Stimulated activated CD4-positive, alpha-beta T cell treated with anti-CD3 and anti-CD28 coated beads, Interleukin-12 subunit alpha, Interleukin-12 subunit beta, amount 100 ng/mL, for 4 hours (primary cell): ENCODE measurements at places on chromosomes 2 and 18.

GRCh38 chr18:9771977-9772660 is 64.0 kb downstream of the RAB31 start:
- DNase-seq, result no peak

- DNase-seq, result no peak
Measured at GRCh38 chr2:172425336-172425735, 2.0 kb upstream of the ITGA6 start.

DNA sequence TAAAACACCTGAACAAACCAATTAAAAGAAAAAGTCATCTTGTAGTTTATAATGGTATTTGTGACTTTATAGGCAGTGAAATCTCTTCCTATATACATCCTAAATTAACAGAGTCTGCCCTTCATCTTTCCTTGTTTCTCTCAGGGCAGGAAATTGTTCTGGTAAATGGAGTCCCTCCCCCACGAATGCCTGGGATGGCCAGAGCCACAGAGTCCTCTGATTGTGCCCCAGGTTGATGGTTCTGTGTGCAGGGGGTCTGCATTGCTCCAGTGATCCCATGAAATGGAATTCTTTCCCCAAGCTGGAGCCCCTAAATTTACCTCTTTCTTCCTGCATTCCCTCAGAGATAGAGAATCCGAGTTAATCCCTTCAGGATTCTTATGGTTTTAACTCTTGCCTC is 155.5 kb downstream of the MTX2 start:
- no peak for DNase-seq

DNA sequence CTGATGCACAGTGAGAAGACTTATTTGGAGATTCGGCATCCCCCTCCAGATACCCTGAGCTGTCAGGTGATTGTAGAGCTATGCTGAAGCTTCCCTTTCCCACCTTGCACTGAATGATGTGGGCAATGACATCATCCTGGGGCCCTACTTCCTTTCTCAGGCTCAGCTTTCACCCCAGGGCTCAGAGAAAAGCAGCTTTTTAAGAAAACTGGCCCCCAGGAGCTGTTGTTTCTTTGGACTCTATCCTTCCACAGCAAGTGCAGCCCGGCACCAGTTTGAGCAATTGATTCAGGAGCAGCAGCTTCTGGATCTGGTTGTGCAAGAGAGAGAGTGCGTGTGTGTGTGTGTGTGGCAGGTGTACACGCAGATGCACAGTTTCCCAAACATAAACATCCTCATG is 251.3 kb downstream of the ANAPC1 start:
- peak; percentile 3 for DNase-seq

DNA sequence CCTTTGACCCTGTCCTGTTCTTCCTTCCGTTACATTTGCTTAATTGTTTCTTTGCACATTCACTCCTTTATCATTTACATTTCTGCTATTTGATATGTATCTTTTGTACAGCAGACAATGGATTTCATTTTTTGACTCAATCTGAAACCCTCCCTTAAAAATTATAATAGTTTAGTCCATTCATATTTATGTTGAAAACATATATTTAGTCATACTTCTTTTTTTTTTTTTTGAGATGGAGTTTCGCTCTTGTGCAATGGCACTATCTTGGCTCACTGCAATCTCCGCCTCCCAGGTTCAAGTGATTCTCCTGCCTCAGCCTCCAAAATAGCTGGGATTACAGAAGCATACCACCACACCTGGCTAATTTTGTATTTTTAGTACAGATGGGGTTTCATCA is 95.3 kb upstream of the TGFA start:
- DNase-seq, result no peak

DNA sequence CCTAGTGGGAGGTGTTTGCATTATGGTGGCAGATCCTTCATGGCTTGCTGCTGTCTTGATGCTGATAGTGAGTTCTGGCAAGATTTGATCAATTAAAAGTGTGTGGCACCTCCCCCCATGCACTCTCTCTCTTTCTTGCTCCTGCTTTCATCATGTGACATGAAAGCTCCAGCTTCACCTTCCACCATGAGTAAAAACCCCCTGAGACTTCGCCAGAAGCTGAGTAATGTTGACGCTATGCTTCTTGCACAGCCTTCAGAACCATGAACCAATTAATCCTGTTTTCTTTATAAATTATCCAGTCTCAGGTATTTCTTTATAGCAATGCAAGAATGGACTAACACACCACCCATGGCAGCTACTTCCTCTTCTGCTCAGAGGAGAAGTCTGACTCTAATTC is 2181.4 kb upstream of the PIK3C3 start:
- DNase-seq, result no peak

- DNase-seq, result no peak
Measured at GRCh38 chr2:239962890-239963591, 62.1 kb downstream of the NDUFA10 start.
